ENCODE measurements at places on chromosomes 7 and 10.

DNA sequence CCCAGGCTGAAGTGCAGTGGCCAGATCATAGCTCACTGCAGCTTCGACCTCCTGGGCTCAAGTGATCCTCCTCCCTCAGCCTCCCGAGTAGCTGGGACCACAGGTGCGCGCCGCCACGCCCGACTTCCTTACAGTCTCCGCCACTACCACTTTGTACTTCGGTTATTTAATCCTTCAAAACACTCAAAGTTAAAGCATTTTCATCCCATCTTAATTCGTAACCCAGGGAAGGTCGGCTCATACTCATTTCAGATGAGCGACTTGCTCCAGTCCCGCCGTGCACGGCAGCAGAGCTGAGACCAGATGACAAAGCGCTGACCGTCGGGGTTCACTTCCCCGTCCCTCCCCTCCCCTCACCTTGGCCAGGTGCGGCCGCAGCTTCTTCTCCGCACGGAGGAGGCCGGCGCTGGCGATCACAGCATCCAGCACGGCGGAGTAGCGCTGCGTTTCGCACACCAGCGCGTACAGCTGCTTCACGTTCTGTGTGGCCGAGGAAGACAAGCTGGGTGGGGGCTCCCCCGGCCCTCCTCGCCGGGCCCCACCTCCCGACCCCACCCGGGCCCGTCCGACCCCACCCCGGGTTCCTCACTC lies 457 bp downstream of the NSUN5 start:
- no peak for DNase-seq

- no peak for DNase-seq
Observed at GRCh38 chr10:56823849-56824248, 462.8 kb upstream of the ZWINT start.

DNA sequence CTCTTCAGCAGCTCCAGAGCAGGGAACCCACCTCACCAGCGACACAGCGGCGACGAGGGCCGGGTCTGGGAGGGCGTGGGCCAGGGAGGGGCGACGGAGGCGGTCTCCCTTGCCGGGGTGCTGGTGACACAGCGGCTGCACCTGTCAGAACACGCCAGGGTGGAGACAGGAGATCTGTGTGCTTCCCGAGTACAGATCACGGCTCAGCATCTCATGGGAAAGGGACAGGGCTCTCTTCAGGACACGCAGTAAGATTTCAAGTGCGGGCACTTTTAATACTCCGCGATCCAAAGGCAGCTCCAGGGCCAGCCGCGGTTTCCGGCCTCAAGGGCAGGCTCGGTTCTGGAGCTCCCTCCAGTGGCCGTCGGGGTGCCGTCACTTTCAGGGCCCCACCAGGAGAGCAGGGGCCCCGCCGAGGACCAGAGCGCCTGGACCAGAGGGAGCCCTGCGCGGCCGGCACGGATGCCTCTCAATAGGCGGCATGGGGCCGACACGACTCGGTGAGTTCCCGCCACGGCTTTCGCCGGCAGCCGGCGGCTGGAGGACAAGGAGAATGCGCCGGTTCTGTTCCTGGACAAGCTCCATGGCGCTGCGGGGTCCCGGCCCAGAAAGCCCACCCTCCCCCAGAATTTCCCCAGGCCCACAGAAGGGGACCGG lies 21.4 kb downstream of the GPR146 start:
- no peak for DNase-seq

DNA sequence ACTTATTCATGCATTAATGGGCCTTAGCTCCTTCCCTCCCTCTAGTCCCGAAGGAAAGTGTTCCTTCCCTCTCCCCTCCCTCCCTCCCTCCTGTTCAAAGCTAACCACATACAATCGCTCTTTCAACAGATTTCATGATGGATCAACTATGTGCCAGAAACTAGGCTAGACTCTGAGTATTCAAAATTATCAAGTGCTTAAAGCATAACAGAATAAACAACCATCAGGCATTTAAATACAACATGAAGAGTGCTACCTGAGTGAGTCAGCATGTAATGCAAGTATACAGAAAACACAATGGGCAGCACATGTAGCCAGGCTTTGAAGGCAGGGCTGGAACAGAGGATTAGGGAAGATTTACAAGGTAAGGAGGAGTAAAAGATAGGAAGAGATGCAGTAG lies 11.3 kb downstream of the CHCHD3 start:
- DNase-seq, result no peak

- no peak for DNase-seq
Observed at GRCh38 chr10:24414597-24414996, 205.7 kb downstream of the KIAA1217 start.

DNA sequence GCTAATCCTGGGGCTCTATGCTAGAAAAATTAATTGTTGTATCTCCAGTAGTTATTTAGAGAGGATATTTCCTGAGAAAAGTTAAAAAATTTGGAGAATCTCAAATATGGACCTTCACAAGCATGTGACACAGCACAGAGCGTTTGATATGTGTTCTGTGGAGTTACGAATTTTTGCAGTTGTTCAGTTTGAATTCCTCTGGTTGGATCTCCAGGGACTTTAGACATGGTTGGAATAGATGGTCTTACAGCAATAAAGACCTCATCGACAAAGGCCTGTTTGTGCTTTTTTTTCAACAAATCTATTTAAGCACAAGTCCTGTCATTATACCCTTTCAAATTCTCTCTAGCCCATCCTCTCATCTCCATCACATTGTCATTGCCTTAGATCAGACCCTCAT lies 138.0 kb downstream of the TES start:
- DNase-seq, result no peak

GRCh38 chr10:83647526-83647925 lies 491.8 kb upstream of the GHITM start:
- DNase-seq, result no peak

GRCh38 chr10:94146746-94147145 lies 153.0 kb downstream of the PLCE1 start:
- no peak for DNase-seq

- no peak for DNase-seq
Observed at GRCh38 chr7:126378642-126379041, 874.1 kb downstream of the GRM8 start.

DNA sequence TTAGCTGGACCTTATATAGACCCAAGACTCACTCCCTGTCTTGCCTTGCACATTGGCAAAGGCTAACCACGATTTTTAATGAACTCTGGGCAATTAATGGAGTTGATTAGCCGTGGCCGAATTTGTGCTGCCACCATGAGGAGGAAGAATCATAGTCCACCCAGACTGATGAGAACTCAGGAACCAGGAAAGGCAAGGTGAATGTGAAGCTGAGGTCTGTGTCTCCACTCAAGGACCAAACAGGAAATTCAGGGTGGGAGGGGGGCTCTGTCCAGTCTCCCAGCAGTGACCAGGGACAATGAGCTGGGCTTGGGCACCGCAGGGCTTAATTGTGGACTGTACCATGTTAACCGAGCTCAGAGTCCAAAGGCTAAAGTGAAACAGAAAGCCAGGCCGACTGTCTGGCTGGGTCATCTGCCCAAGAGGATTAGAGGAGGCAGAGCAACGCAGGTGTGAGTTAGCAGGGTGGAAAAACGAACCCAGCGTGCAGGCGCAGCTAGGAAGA lies 127.0 kb upstream of the JCAD start:
- DNase-seq, result no peak

DNA sequence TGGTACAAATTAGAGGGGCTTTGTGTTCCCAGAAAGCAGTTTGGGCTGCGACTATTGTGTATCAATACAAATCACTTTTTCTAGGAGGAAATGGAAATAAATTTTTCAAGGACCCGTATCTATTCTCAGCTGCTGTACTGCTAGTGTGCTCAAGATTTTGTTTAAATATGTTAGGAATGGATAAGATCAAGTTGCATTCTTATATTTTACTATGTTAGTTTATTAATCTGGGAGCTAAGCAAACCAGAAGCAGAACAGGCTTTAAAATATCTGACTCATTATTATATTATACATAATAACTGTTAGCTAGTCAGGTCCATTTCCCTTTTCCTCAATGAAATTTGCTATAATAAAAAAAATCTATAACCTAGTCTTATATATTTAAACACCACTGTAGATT lies 11.1 kb upstream of the GLCCI1 start:
- no peak for DNase-seq

- no peak for DNase-seq
Observed at GRCh38 chr7:142375710-142376313, 118.0 kb upstream of the PRSS58 start.

DNA sequence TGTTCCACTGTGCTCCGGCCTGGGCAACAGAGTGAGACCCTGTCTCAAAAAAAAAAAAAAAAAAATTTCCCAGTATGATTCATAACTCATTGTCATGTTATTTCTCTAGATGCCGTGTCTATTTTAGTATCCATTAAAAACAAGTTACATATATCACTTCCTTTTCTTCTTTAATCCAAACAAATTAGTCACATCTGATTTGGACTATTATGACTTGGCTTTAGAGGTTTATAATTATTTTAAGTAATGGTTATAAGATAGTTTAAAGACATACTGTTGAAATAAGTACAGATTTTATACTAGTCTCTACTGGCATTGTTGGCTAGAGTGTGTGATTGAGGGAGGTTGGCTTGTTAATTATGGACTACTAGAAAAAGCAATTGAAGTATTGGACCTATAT lies 53.3 kb downstream of the ZMYND11 start:
- no peak for DNase-seq

GRCh38 chr10:86693721-86694369 lies 25.5 kb downstream of the LDB3 start:
- peak; percentile 28 for DNase-seq

- no peak for DNase-seq
Observed at GRCh38 chr10:60511477-60512229, 122.0 kb upstream of the ANK3 start.

DNA sequence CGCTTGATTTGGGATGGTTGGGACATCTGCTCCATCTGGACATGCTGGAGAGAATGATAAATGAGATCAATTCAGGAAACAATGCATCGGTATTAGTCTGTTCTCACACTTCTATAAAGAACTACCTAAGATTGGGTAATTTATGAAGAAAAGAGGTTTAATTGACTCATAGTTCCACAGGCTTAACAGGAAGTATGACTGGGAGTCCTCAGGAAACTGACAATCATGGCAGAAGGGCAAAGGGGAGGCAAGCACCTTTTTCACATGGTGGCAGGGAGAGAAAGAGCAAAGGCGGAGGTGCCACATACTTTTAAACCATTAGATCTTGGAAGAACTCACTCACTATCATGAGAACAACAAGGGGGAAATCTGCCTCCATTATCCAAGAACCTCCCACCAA lies 16.8 kb upstream of the TSPAN12 start:
- DNase-seq, result no peak

- DNase-seq, result no peak
Observed at GRCh38 chr7:36904802-36905201, 180.5 kb upstream of the AOAH start.

- DNase-seq, result no peak
Observed at GRCh38 chr10:127080317-127080716, 116.1 kb downstream of the INSYN2A start.

DNA sequence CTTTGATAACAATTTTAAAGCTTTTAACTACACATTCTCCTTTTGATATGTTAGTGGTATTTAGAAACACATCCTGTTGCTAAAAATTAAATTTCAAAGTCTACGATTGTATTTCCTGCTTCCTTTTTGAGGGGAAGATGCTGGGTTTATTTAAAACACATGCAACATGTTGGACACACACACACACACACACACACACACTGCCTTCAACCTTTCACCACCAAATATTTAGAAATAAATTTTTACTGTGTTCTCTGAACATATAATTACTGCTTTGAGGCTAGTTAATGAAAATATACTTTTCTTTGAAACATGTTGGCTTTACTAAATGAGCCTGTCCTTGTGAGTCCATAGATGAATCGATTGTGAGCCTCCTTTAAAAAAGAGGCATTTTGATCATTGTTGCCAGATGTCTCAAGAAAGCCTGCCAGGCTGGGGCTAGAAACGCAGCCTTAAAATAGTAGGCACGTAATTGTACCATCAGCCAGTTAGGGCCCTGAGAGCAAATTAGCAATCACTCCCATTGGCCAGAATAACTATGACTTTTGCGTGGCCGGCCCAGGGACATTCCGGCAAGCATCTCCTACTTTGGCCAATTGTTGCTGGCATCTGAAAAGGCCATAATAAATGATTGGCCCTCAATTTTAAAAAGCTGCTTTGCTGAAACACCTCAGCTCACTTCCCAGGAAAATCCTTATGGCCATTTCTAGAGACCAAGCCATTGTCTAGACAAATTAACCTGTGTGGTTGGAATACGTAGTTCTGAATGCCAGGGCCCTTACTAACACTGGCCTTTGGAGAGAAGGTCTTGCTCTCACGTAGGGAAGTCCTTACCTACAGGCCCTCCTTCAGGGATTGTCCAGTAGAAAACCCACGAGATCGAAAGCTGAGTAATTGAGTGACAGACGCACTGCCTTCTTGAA lies 9.9 kb upstream of the TEX36 start:
- peak; percentile 47 for DNase-seq

DNA sequence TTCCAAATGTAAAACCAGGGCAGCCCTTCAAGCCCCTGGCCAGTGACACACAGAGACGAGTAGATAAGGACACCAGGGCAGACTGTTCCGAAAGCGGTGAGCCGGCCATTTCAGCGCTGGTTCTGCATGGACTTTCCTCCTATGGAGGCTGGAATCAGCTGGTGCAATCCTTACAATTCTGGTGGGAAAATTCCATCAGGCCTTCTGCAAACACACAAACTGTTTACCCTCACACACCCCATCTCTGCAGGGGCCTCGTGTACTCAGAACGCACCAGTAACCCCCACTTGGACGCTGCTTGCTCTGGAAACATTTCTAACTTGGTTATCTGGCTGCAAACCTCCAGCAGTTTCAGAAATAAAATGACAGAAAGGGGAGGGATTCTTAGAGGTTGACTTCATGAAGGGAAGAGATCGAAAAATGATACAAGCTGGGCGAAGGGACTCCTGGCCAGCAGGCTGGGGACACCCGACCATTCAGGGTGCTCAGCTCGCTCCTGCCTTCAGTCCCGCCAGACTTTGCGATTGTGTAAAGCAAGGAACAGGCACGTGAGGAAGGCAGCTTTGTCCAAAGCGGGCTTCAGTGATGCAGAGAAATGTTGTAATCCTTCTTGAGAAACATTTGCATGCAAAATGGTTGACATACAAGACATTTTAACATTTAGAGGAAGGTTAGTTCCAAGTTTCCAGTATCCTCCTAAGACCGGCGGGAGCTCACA lies 19.7 kb upstream of the SHH start:
- no peak for DNase-seq

GRCh38 chr10:117461766-117462423 lies 80.7 kb upstream of the EMX2 start:
- peak; percentile 94 for DNase-seq

DNA sequence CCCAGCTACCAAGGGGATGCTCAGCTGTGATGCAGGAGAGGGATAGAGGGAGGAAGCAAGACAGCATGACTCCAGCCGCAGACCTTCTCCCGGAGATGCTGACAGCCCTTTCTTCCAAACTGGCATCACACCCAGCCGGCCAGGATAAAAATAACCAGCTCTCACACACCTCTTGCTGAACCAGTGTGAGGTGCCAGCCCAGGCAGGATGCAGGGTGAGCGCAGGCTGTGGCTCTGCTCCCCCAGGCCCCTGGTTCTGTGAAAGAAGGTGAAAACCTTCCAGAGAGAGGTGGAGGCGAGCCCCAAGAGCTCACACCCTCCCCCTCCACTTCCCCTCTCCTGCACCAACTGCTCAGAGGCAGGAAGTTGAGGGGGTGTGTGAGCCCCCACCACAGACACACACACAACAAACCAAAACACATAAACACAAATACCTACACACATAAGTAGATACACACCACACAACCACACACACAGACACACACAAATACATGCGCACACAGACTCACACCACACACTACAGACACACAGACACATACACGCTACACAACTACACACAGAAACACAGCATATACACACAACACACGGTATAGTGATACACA lies 4.0 kb downstream of the GPR15LG start:
- DNase-seq, result no peak

- no peak for DNase-seq
Observed at GRCh38 chr10:76329891-76330575, 898.6 kb downstream of the LRMDA start.

Data from fibroblast of skin of left biceps (primary cell).